ENCODE measurements at places on chromosomes 7 and 10.

DNA sequence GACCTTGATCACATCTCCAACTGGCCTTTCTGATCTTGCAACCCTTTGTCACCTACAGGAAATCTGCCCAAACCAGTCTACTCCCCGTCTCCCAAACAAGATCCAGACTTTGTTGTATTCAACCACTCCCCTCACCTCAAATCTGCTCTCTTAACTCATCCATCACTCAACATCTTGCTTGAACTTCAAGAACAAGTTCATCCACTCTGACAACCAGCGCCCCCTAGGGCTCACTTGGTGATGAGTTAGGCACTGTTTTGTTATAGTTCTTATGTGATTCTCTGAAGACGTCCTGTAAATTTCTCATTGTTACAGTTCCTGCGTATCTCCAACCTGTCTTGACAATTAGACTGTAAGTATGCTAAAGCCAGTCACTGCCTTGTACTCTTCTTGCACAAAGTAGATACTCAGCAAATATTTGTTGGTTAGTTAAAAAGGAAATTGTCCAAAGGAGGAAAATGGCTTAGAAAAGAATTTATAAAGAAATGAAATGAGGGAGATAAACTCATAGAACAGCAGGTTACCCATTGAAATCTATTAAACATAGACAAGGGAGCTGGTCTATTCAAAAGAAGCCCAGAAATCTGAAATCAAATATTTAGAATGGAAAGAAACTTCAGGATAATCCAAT, 5.3 kb downstream of the FRMD4A start:
- DNase-seq, result peak; percentile 49

- no peak for DNase-seq
Observed at GRCh38 chr10:97925308-97925938, 75.8 kb downstream of the GOLGA7B start.

DNA sequence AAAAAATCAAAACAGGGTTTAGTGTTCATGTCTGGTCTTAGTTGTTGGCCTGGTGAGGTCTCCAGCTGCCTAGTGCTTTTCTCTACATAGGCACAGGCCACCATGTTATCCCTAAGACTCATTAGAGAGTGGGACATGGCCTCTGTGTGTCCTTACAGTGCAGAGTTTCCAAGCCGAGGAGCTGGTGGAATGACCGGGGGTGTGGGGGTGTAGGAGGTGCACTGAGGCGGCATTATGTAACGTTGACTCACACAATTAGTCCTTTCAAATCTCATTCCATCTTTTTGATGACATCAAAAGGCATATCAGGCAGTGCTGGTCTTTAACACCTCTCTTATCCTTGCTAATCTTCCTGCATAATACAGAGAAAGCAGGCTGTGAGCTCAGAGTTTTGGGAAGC, 71.3 kb downstream of the MTPN start:
- DNase-seq, result no peak

DNA sequence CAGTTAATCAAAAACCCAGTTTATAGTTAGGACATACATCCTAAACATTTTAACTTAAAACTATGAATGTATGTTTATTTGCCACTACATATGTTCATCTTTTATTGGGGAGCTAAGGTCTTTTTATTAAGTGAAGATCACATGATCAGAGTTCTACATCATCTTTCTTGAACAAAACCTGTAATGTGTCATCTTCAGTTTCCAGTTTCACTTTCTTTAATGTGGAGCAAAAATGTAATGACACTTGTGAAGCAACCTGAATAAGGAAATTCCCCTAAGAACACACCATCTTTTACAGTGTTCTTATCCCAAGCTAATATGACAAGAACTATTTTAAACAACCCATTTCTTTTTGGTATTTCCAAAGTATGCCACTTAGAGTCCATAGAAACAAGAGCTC, 166.7 kb upstream of the BET1 start:
- no peak for DNase-seq

DNA sequence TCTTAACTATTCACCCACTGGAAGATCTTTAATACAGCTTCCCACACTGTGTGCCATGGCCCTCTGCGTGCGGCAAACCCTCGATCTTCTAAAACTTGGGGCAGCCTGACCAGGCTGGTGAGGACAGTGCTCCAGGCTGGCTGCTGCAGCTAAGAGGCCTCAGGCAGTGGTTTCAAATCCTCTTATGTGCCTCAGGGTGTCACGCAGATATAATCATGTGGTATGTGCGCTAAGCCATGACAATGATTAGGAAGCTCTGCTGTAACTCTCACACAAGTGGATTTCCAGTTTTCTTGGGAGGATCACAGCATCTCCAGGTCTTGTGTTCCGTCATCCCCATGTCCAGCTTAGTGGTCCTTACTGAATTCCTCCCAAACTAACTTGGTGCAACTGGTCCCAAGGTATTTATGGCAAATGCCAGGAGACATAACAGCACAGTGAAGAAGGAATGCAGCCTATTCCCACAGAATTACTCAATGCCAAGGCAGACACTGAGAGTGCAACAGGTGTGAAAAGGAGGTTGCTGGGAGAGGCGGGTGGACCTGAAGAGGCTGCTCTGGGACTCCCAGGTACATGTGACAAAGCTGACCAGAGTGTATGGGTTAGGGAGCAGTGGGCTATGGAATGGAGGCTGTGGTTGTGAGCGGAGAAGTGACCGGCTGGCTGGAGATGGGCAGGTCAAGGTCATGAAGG, 2.3 kb downstream of the HPS1 start:
- no peak for DNase-seq

- no peak for DNase-seq
Observed at GRCh38 chr10:78950656-78951587, 117.8 kb upstream of the ZMIZ1 start.

- no peak for DNase-seq
Observed at GRCh38 chr7:4479367-4480039, 202.6 kb upstream of the FOXK1 start.

DNA sequence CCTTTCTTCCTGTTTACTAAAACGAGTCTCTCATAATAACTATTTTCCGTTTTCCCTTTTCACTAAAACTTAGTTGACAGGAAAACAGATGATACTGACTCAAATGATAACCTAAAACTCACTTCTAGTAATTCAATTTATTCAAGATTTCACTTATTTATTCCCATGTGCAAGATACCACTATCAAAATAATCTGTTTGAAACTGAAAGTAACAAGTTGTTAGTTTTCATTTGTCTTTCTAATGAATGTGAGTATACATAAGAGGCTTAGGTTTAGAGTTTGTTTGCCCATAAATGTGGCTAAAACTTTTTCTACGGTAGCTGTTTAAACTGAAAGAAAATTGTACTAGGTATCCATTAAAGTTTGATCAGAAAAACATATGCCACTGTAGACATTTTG, 314.9 kb upstream of the STEAP1 start:
- no peak for DNase-seq

GRCh38 chr10:111030042-111030750, 46.6 kb upstream of the ADRA2A start:
- no peak for DNase-seq

GRCh38 chr7:29045258-29046086, 87.3 kb upstream of the TRIL start:
- DNase-seq, result no peak

DNA sequence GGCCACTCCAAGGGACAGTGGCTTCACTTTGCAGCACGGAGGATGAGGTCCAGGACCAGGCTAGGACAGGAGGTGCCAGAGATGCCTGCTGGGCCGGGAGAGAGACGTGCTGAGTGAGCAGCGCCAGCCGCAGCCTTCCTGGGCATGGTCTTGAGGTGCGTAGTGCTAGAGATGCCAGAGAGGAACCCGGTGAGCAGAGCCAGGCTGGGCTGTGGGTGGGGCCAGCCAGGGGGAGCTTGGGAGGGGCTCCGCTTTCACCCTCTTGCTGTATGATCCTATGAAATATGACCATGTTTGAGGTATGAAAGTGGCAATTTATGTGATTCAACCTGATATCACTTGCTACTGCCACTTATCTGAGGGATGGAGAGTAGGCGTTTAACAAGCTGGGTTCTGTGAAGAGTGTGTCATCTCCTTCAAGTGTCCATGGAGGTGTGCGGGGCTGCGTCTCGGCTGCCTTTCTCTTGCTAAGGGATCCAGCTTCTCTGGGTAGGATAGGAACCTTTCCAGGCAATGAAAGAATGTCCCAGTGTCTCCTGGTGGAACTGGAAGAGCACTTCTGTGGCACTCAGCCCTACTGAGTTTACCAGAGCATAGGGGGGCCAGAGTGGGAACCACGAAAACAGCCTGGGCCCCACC, 518.4 kb upstream of the FOXK1 start:
- no peak for DNase-seq

DNA sequence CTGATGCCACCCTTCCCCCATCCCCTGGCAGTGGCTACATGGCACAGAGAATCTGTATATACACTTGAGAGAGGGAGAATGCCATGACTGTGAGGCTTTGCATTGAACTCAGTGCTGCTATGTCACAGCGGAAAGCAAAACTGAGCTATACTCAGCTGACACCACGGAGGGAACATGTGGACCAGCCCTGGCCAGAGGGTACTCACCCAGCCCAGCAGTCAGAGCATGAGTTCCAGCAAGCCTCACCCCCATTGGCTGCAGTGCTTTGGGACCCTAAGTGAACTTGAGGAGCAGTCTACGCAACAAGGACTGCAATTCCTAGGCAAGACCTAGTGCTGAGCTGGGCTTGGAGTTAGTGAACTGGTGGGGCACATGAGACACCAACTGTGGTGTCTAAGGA, 10.3 kb upstream of the AOC1 start:
- no peak for DNase-seq

All from stimulated activated CD4-positive, alpha-beta T cell treated with anti-CD3 and anti-CD28 coated beads, Interleukin-1b, Interleukin-23, amount 100 ng/mL, for 24 hours (primary cell).